Stimulated activated CD4-positive, alpha-beta T cell treated with anti-CD3 and anti-CD28 coated beads, TNF-alpha, amount 100 ng/mL, for 48 hours (primary cell): ENCODE measurements at places on chromosomes 16 and 17.

GRCh38 chr16:86991679-86992078, 325.5 kb downstream of the C16orf95 start:
- no peak for DNase-seq

GRCh38 chr17:49729069-49729468, 21.3 kb upstream of the SLC35B1 start:
- DNase-seq = no peak

GRCh38 chr16:15849209-15849981, 7.4 kb downstream of the MYH11 start:
- no peak for DNase-seq

DNA sequence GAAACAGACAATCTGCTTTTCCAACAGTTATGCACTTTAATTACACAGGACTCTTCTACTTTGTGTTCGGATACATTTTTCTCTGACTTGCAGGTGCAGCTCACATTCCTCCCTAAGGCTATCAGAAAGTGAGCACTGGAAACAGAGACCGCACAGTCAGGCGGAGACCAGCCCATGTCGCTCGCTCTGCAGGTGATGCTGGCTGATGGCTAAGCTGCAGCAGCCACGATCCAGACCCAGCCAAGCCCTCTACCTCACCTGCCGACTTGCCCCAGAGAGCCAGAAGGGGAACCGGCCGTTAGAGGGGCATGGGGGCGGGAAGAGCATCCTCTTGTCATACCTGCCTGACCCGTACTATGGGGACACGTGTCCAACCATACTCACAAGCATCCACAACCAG, 33.8 kb downstream of the MAP1LC3B start:
- no peak for DNase-seq

GRCh38 chr16:11950388-11950787, 8.5 kb upstream of the NPIPB2 start:
- no peak for DNase-seq

DNA sequence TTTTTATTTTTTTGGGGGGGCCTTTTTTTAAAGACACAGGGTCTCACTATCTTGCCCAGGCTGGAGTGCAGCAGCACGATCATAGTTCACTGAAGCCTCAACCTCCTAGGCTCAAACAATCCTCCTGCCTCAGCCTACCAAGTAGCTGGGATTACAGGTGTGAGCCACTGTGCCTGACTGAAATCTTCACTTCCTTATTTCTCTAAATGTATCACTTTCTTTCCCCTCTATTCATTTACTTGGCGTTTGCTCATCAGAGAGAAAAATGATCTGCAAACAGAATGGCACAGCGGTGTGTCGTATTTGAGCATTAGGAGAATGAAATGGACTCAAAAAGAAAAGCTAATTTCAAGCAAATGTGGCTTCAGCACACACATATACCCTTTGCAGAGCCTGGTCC, 44.3 kb upstream of the CDH5 start:
- no peak for DNase-seq

DNA sequence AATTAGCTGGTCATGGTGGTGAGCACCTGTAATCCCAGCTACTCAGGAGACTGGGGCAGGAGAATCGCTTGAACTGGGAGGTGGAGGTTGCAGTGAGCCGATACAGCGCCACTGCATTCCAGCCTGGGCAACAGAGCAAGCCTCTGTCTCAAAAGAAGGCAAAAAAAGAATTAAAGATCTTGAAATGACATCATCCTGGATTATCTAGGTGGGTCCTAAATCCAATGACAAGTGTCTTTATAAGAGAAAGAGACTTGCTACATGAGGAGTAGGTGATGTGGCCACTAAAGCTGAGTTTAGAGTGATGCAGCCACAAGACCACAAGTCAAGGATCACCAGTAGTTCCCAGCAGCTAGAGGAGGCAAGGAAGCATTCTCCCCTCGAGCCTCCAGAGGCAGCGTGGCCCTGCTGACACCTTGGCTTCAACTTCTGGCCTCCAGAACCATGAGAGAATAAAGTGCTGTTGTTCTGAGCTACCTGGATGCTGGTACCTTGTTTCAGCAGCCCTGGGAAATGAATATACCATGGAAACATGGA, 15.8 kb downstream of the CIITA start:
- no peak for DNase-seq

GRCh38 chr16:48540222-48540900, 69.6 kb downstream of the N4BP1 start:
- DNase-seq = no peak

DNA sequence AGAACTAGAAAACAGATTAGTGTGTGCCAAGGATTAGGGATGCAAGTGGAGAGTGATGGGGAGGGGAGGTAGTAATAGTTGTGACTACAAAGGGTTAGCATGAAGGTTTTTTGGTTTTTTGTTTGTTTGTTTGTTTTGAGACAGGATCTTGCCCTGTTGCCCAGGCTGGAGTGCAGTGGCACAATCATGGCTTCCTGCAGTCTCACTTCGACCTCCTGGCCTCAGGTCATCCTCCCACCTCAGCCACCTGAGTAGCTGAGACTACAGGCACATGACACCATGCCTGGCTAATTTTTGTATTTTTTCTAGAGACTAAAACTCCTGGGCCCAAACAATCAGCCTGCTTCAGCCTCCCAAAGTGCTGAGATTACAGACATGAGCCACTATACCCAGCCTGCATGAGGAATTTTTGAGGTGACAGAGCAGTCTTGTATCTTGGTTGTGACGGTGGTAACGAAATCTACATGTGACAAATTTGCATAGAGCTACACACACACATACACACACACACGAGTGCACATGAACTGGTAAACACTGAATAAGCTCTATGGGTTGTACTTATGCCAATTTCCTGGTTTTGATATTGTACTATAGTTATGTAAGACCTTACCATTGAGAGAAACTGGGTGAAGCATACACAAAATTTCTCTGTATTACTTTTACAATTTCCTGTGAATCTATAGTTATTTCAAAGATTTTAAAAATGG, 59.6 kb upstream of the TOM1L1 start:
- no peak for DNase-seq

DNA sequence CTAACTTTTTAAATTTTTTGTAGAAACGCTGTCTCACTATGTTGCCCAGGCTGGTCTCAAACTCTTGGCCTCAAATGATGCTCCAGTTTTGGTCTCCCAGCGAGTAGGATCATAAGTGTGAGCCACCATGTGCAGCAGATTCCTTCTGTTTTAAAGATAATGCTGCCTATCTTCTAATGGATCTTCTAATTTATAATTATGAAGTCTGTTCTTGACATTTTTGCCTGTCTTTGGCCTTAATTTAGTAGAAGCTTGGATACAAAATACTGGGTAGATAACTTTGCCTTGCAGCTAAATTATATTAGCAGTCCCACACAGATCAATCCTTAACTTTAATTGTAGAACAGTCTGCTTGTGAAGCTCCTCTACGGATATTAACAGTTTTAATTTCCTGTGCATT, 566.6 kb upstream of the CDH8 start:
- DNase-seq = no peak

DNA sequence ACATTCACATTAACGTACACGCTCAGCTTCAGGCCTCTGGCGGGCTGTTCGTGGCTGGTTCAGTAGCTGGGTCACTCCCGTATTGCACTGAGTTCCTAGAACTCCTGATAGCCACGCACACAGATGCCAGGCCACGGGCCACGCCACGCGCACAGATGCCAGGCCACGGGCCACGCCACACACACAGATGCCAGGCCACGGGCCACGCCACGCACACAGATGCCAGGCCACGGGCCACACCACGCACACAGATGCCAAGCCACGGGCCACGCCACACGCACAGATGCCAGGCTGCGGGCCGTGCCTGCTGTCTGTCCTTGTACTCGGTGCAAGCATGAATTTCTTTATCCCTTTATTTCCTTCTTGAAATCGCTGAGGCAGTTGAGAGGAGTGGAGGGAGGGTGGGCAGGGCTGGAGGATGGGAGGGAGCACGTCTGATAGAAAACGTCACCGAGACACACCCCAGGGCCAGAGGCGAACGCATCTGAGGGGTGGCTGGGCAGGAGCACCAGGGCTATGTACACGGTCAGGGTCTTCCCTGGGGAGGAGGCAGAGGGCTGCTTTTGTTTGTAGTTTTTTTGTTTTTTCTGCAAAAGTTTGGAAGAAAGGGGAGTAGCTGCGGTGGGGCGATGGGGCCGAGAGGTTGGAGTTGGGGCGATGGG, 8.6 kb upstream of the PABPN1L start:
- no peak for DNase-seq

DNA sequence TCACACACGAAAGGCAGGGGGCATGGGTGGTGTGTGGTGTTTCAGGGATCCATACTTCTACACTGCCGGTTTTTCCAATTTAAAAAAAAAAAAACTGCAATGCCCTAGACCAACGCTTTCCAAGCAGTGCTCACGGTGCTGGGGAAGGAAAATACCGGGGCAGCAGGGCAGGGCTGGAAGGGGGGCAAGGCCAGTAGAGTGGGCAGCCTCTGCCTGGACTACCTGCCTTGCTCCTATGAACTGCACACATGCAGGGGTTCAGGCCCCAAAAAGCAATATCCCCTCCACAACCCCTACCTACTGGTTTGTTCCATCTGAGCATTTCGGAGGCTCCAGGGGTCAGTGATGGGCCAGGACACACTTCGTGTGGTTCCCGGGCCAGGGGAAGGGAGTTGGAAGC, 29.4 kb downstream of the RPH3AL start:
- no peak for DNase-seq

GRCh38 chr16:48044117-48044516, 111.7 kb downstream of the ABCC12 start:
- DNase-seq = no peak
